Neural crest cell (in vitro differentiated cells): ENCODE measurements at places on chromosomes 11 and 22.
A peak's percentile ranks its signal among the peaks of the same experiment; 100 is the strongest.

DNA sequence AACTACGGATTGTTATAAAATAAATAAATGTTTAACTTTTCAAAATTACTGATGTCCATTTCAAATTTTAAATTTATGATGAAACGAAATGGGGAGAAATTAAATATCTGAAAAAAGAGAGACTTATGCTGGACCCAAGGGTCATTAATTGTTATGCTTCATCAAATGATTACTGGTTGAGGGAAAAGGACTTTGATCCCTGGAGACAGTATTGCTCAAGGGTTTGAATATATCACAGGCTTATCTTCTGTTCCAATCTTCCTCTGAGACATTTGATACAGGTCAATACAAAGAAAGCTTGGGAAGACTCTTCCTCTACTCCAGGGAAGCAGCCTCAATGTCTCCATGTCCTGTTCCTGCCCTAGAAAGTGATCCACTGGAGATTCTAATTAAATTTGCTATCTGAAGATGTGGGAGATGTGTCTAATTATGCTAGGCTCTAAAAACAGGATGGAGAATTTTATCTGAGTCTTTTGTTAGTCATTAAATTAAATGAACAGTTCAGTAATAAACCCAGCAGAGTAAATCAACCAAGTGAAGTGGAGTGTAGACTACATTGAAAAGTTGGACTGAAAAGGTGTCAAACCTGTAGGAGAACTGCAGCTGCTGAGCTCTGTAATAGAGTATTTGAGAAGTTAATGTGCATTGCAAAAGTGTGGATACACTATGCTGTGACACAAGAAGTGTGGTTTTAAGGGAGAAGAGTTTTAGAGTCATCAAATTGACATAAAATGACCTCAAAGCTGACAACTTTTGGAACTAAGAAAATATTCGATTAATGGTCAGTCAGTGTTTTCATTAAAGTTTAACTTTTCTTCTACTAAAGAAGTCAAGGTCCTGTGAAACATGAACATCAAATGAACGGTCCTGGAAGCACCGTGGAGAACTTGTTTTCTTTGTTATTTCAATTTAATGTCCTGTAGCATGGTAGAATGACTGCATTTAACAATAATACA lies 623.7 kb upstream of the CCDC90B start:
- DNase-seq, result no peak

DNA sequence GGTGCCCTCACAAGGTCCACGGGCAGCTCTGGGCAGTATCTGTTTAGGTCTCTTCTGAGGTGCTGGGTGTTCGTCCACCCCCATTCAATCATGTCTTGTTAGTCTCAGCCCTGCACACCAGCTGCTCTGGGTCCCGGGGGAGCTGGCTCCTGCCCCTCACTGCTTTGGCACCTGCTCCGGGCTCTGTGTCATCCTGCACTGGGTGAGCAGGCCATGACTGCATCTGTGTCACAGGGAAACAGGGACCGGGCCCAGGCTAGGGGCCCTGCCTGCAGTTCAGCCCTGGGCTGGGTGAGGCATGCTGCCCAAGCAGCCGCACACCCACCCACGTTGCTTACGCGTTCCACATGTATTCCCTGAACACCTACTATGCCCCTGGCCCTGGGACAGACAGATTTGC lies 43.9 kb downstream of the ELFN2 start:
- no peak for DNase-seq

DNA sequence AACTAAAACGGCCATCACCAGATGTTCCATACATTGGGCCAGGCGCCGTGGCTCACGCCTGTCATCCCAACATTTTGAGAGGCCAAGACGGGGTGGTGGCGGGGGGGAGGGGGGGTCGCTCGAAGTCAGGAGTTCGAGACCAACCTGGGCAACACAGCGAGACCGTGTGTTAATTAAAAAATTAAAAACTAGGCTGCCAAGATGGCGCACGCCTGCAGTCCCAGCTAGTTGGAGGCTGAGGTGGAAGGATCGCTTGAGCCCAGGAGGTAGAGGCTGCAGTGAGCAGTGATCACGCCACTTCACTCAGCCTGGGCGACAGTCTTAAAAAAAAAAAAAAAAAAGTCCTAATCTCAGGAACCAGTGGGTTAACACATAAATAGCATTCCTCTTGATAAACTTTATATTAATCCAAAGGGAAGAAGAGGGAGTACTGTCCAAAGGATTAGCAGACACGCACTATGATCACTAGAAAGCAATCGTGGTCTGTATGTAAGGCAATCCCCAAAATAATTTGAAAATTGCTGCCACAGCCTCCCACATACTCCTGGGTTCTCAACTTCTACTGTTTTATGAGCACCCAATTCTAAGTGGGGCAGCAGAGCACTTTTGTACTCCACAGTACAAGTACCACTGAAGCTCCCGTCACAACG lies 604 bp downstream of the PUS3 start:
- no peak for DNase-seq

- DNase-seq, result peak; percentile 53
Measured at GRCh38 chr11:116162886-116163230, 609.9 kb downstream of the BUD13 start.

GRCh38 chr11:77425346-77425745 lies 48.5 kb downstream of the PAK1 start:
- DNase-seq, result no peak

DNA sequence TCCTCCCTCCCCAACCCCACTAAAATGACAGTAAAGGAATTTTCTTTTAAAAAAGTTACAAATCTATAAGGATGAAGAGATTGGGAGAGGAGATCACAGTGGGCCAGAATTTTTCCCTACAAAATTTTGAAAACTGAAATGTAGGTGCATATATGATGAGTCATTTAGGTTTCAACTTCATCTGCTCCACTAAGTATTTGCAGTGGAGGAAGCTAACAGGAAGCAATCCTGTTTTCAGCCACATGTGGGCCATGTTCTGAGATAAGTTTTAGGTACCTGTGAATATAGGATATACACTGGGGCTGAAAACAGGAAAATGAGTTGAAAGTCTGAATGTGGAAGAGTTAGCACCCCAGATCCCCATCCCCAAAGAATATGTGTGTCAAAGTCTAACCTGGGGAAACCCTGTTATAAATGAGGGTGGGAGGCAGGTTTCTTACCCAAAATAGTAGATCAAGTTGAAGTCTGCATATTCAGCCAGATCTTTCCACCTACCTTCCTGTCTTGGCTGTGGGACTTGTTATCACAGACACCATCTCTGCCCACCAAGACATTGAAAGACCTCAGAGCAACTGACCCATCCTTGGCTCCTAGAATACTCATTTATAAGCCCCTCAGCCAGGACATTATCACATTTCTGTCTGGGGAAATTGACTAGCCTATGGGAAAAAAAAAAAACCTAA lies 87.3 kb downstream of the PACS1 start:
- DNase-seq, result no peak

- no peak for DNase-seq
Measured at GRCh38 chr11:22991196-22991595, 130.9 kb upstream of the CCDC179 start.

- peak; percentile 59 for DNase-seq
Measured at GRCh38 chr11:133821776-133822175, 23.5 kb downstream of the SPATA19 start.

GRCh38 chr22:49630448-49630946 lies 197.2 kb downstream of the BRD1 start:
- no peak for DNase-seq

- DNase-seq, result no peak
Measured at GRCh38 chr22:36184433-36185025, 17.1 kb downstream of the APOL4 start.

DNA sequence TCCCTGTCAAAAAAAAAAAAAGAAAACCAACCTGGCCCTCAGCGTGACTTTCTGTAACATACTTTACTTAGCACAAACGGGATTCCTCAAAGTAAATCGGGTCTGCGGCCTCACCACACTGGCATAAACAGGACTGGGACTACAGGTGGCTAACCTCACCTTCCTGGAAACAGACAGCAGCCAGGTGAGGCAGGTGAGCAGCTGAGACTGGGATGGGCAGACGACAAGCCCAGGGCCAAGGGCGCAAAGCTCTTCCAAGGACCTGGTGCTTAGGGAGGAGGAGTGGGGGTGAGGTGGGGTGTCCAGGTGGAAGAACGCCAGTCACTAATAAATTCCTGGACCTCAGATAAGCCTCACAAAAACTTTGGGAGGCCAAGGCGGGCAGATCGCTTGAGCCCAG lies 15.0 kb downstream of the CPT1A start:
- no peak for DNase-seq

DNA sequence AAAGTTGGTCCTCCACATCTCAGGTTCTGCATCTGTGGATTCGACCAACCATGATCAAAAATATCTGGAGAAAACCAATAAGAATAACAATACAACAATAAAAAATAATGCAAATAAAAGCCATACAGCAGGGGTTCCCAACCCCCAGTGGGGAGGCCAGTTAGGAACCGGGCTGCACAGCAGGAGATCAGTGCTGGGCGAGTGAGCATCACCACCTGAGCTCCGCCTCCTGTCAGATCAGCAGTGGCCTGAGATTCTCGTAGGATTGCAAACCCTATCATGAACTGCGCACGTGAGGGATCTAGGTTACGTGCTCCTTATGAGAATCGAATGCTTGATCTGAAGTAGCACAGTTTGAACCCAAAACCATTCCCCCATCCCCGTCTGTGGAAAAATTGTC lies 25.4 kb upstream of the MYO18B start:
- no peak for DNase-seq

GRCh38 chr11:56624661-56625110 lies 10.0 kb upstream of the OR5M1 start:
- DNase-seq, result no peak

- DNase-seq, result no peak
Measured at GRCh38 chr11:88806410-88806809, 259.4 kb downstream of the GRM5 start.

DNA sequence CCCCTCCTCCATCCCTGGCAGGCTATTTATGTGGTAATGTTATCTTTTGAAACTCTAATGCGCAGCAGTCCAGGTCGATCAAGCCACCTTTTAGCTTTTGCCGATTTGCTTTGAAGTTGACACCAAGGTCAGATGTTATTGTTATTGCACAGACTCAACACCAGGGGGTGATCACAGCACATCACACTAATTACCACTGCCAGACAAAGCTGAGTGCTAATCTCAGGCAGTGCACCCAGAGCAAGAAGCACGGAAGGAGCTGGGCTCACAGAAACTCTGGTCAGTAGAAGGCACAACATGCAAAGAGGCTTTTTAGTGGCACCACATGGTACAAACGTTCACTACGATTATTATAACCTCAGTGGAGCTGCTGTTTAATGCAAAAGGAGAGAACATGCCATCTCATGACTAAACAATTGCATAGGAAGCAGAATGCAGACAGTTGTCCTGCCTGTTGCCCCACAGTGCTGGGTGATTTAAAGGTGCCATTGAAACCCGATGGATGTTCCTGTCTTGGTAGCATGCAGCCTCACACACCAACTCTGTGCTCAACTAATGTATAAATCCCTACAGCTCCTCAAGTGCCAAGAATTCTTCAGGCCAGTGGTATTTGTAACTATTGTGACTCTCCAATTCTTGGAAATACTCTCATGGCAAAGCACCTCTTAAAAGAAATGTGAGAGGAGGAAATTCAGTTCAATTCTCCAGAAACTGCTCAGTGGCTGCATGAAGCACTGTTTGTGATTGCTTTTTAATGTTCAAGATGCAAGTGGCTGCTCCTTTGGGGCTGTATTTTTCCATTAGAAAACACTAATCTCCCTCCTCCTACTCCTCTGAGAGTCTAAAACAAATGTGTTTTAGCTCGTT lies 353.9 kb upstream of the DDI1 start:
- DNase-seq, result peak; percentile 56

DNA sequence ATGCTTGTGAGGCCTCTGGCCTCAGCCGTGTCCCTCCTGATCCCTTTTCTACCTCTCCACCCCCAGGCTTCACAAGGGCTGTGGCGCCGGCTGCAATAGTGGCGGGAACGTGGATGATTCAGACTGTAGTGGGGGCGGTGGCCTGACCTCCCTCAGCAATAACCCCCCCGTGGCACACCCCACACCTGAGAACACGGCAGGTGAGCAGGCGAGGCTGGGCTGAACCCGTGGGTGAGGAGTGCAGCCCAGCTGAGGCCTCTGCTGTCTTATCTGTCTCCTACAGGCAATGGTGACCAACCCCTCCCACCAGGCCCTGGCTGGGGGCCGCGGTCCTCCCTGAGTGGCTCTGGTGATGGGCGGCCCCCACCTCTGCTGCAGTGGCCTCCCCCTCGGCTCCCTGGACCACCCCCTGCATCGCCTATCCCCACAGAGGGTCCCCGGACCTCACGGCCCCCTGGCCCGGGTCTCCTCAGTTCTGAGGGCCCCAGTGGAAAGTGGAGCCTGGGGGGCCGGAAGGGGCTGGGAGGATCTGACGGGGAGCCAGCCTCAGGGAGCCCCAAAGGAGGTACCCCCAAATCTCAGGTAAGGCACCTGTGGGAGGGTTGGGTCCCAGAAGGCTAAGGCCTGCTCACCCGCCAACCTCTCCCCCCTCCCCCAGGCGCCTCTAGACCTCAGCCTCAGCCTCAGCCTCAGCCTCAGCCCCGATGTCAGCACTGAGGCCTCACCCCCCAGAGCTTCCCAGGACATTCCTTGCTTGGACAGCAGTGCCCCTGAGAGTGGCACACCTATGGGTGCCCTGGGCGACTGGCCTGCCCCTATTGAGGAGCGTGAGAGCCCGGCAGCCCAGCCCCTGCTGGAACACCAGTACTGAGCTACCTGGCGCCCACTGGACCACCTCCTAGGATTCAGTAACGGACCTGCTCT lies 1.5 kb upstream of the SIPA1 start:
- no peak for DNase-seq

DNA sequence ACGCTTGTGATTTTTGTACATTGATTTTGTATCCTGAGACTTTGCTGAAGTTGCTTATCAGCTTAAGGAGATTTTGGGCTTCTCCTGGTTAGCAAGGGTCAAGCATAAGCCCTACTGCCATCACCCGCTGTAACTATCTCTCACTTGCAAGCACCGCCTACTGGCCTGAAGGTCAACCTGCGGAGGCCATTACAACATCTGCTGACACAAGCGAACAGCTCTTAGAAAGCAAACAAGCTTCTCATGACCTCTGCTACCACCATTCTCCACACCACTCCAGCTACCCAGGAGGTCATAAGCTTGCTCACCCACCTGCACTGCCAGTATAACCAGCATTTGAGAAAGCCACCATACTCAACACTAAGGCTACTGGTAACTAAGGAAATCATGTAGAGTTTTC lies 288.4 kb upstream of the KIRREL3 start:
- DNase-seq, result no peak

GRCh38 chr11:1752907-1753228 lies 2.5 kb upstream of the IFITM10 start:
- no peak for DNase-seq

DNA sequence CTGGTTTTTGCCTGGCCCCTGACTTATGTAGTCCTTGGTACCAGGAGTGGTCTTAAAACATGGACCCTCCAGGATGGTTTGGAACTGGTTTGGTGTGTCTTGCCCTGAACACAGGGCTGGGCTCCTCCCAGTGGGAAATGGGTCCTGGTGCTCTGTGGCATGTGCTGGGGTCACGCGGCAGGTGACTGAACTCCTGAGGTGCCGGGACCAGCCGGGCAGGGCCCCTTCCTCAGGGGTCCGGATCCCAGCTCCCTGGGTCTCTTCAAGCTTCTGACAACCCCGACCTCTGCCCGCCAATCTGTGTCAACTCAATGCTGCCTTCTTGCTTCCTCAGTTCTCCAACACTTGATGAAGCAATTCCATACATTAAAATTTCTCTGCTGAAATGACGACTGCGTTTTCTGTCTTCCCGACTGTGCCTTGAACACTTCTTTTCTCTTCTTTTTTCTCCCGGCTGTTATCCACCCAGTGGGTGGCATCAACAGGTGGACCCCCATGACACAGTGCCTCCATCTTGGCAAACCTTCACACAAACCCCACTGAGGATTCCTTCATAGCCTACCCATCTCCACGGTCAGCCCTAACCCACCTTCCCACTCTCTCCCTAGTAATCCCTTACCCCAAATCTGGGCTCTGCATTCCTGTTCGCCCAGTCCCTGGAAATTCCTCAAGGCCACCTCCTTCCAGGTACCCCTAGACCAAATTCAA lies 4.4 kb downstream of the IFT27 start:
- DNase-seq, result no peak
